CMK (cell line): ENCODE measurements at places on chromosomes 6 and 20.

DNA sequence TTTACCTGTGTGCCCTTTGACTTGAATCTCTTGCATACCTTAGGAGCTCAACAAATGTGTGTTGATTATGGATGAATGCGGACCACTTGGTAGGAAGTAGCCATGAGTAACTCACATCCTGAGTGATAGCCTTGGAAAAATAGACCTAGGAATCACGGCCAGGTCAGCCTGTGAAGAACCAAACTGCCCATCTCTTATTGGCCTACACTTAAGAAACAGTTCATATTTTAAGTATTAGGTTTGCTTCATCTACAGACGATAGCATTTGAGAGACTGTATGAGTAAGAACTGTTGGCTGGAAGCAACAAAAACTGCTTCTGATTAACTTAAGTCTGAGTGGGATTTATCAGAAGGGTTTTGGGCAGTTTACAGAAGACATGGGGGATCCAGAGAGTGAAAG lies 320.1 kb upstream of the PRND start:
- DNase-seq = no peak

- no peak for DNase-seq
These were observed 53.4 kb downstream of the EDN1 start for GRCh38 chr6:12343440-12344162.

GRCh38 chr20:14512839-14513238 lies 175.4 kb upstream of the FLRT3 start:
- DNase-seq = no peak

DNA sequence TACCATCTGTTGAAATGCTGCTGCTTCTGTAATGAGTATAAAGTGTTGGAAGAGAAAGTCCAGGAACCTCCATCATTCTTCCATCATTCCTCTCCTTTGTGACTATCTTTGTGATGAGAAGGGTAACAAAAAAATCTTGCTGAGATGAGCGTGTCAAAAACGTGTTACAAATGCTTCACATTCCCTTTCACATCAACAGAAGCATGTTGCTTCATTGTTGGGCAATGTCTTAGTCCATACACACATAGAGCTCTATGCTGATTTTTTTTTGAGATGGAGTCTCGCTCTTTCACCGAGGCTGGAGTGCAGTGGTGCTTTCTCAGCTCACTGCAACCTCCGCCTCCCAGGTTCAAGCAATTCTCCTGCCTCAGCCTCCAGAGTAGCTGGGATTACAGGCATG lies 114.1 kb upstream of the ESR1 start:
- no peak for DNase-seq

GRCh38 chr6:144769142-144769541 lies 484.0 kb downstream of the UTRN start:
- DNase-seq = no peak

GRCh38 chr20:52083627-52084232 lies 107.8 kb downstream of the ZFP64 start:
- DNase-seq = no peak

DNA sequence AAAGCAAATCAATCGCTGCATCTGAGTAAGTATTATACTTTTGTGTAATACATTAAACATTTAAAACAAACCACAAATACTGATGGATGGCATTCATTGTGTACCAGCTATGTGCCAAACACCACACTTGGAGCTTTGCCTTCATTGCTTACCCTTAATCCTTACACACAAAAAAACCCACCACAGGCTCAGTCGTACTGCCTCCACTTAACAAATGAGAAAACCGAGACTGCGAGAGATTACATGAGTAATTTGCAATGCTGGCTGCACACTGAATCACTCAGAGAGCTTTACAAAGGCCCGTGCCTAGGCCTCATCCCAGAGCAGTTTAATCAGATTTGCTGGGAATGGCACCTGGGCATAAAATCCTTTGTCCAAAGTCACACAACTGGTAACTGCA lies 130.5 kb downstream of the EDN1 start:
- DNase-seq = no peak

DNA sequence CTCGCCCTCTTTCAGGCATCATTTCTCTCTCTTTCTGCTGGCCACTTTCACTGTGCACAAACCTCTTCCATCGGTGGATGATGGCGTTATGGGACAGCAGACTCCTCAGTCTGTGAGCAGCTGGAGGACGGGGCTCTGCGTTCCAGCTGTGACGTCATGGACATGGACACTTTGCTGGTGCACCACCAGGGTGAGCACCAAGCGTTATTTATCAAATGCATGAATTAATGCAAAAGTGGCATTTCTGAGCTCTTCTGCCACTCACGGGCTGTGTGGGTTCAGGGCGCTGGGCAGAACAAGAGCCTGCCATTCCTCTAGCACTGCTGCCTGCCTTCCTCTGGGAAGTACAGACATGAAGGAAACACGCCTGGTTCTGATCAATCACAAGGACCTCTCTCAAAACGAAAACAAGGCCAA lies 82.9 kb upstream of the MPC1 start:
- DNase-seq = no peak

GRCh38 chr6:126123226-126123625 lies 136.9 kb downstream of the TRMT11 start:
- DNase-seq = peak; percentile 81

GRCh38 chr6:111709615-111710398 lies 104.1 kb upstream of the TRAF3IP2 start:
- DNase-seq = peak; percentile 51

- DNase-seq = no peak
These were observed 39.1 kb upstream of the BLCAP start for GRCh38 chr20:37566590-37567330.

DNA sequence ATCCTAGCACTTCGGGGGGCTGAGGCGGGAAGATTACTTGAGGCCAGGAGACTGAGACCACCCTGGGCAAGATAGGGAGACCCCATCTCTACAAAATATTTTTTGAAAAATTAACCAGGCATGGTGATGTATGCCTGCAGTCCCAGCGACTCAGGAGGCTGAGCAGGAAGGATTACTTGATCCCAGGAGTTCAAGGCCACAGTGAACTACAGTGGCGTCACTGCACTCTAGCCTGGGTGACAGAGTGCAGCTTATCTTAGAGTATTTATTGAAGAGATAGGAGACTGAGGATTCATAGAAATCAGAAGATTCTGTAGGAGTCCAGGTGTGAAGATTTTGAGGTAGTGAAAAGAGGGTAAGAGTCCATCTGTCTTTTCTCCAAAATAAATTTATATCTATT lies 45.0 kb downstream of the SLC17A5 start:
- DNase-seq = no peak

DNA sequence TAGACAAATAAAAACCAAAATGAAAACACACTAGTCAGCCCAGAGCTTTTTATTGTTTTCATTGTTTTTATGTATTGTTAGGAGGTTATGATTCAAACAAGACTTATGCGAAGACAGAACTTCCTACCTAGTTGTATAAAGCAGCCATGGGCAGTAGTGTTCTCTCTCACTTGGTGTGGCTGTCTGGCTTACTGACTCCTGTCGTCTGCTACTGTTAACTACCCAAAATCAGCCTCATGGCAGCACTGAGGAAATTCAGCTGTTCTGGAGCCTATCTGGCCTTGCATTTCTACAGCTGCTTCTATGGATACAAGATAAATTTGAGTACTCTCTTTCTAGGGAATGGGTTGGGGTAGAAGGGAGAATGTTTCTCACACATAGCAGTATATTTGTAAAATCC lies 20.4 kb downstream of the VTA1 start:
- DNase-seq = no peak

- no peak for DNase-seq
These were observed 85.0 kb downstream of the PREP start for GRCh38 chr6:105317607-105318533.

- no peak for DNase-seq
These were observed 113.1 kb upstream of the ZNF217 start for GRCh38 chr20:53706466-53707370.
